Hepatic stellate cell (primary cell): ENCODE measurements at places on chromosomes 1 and 21.

- DNase-seq = no peak
These were observed 1.2 kb downstream of the HSPG2 start for GRCh38 chr1:21935891-21936365.

- no peak for DNase-seq
These were observed 94.7 kb downstream of the PLPP3 start for GRCh38 chr1:56484695-56485094.

DNA sequence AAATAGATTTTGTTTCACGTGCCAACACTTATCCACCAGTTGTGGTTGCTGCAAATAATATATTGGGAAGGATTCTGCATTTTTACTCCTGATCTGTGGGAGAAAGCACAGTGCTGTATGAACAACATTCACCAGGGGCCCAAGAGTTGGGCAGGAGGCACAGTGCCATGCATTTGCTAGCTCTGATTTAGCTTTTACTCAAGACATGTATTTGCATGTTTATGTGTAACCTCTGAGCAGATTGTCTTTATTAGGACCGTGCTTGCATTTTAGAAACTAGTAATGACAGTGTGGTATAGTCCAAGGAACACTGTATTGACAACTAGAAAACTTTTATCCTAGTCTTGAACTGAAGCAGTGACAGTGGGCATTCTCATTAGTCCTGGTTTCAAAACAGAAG lies 133.9 kb upstream of the B3GALT2 start:
- no peak for DNase-seq

- DNase-seq = no peak
These were observed 72.7 kb downstream of the SYCP1 start for GRCh38 chr1:114927401-114927800.

- DNase-seq = no peak
These were observed 197.3 kb downstream of the RYR2 start for GRCh38 chr1:237239248-237239647.

DNA sequence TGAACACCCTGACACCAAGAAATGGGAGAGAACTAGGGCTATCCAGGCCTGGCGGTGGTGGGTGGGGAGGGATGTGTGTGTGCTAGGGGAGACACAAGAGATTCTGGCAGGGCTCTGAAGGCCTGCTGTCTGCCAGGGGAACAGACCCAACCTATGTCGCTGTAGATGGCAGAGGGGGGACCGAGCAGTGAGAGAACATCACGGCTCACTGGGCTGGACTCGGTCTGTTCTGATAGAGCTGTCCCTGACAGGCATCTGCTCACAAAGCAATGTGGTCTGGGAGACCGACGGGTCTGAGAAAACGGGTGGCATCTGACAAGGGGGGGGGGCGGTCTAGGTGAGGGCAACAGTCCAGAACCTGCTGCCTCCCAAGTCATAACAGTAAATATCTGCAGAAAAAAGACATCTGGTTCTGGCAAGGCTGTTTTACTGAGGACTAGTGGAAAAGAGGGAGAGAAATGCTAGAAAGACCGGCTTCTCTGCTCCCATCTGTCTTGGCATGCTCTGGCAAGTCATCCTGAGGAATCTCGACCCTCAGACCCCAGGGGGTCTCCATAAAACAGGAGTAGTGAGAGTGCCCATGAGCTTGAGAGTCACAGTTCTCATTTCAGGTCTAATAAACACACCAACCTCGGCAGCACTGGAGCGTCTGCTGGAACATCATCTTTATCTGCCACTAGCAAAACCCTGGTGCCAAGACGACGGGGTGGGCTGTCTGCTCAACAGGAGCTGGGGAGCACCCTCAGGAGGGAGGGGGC lies 36.5 kb downstream of the SLC66A1 start:
- DNase-seq = no peak

DNA sequence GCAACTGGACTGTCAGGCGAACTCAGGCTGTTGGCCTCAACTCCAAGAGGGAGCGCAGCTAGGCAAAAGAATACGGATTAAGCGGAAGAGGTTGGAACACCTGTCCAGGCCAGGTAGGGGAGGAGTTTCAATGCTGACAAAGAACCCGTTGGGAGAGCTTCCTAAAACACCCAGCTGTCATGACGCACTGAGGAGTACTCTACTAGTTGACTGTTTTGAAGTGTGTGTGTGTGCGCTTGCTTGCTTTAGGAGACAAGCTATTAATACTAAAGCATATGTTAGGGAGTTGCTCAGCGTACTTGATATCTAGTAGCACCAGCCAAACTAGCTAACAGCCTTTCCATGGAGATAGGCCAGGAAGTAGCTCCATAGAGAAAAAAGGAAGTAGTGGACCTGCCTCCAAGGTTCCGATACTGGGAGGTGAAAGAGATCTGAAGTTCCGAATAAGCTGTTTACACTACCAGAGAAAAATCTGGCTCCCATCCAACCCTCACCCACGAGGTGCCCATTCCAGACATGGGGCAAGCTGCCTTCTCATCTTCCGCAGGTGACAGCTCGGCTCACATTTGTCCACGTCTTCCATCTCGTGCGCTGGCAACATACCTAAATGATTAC lies 974 bp upstream of the FNBP1L start:
- no peak for DNase-seq

DNA sequence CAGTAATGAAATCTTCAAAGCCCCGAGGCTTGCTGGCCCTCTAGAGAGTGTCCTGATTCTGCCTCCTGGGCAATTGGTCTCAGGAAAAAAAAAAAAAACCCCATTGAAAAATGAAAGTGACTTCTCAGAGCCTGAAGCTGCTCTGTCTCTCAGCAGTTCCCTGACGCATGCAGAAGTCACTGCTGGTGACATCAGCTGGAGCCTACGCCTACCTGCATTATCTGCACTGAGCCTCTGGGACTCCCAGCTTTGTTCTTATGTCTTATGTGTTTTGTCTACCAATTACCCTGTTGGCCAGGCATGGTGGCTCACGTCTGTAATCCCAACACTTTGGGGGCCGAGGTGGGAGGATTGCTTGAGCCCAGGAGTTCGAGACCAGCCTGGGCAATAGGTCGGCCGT lies 10.1 kb upstream of the SLC25A33 start:
- peak; percentile 40 for DNase-seq

GRCh38 chr1:220370041-220370700 lies 97.9 kb upstream of the RAB3GAP2 start:
- DNase-seq = no peak
